Sigmoid colon (tissue), 7 donors: ENCODE measurements at places on chromosomes 5 and 9.

GRCh38 chr5:175815126-175815913, 56.1 kb upstream of the CPLX2 start:
- no peak for DNase-seq

GRCh38 chr5:97388794-97389193, 205.7 kb upstream of the RIOK2 start:
- no peak for DNase-seq

- DNase-seq, result no peak
These were observed 274.5 kb downstream of the MAST4 start for GRCh38 chr5:66870708-66871107.

DNA sequence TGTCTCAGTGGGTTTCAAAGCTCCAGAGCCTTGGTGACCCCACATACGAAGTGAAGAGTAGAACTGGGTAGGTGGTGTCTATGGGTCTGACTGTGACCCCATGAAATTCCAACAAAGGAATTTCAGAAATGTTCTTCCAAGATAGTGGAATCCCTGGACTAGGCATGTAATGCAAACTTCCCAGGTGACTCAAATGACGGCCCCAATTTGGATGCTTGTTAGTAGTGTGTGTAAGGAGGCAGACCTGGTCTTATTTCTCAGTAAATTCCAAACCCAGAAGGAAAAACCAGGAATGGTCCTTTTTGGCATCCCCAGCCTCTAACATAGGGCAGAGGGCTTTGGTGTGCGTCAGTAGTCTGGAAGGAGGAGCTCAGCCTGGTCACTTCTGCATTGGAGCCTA, 43.6 kb upstream of the ABCA1 start:
- DNase-seq, result no peak

DNA sequence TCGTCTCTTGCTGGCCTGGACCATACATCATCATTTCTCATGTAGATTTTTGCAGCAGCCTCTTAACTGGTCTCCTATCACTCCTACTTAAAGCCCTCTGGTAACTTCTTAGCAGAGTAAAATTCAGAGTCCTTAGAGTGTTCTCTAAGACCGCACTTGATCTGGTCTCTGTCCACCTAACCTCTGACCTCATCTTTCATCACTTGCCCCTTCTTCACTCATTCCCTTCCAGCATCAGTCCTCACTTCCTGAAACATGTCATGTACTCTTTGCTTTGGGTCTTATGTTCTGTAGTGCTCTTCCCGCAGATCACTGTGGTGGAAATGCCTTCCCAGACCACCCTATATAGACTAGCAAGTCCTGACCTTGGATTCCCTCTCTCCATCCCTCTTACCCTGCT, 9.8 kb downstream of the LARP1 start:
- DNase-seq, result no peak

DNA sequence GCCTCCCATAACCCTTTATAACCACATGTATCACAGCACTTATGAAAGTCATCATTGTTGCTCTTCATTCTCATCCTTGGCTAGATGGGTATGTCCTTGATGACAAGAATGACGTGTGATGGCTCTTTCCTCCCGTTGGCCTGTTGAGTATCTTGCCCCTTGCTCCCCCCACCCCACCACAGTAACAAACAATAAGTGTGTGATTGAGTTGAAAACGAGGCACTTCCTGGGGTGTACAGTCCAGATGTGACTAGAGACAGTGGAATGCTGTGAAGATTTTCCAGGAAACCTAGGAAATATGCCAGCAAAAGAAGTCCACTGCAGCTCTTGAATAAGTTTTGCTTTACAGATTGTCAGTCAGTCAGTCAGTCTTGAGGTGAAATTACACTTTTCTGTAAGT, 262.5 kb downstream of the ELAVL2 start:
- no peak for DNase-seq
